Stimulated activated CD8-positive, alpha-beta memory T cell treated with anti-CD3 and anti-CD28 coated beads, Interleukin-4, amount 100 ng/mL, for 24 hours (primary cell): ENCODE measurements at places on chromosomes 4 and X.

GRCh38 chr4:163598489-163598888, 104.0 kb downstream of the TMA16 start:
- DNase-seq = no peak

GRCh38 chr4:170109586-170110284, 20.0 kb upstream of the AADAT start:
- DNase-seq = no peak

DNA sequence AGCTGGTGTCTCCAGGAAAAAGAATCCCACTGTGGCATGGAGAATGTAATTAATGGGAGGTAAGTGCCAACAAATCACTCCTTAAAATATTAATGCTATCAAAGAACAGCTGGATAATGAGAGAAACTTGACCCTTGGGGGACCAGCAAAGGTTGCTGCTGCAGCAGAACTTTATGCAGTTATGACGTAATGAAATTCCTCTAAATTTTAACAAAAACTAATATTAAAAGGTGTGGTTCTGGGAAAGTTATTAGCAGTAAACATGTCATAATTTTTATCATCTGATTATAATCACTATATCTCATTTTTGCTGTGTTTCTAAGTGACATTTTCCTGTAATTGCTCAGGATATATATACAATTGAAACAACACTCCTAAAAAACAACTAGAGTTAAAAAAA, 1.7 kb upstream of the SHISA3 start:
- no peak for DNase-seq

DNA sequence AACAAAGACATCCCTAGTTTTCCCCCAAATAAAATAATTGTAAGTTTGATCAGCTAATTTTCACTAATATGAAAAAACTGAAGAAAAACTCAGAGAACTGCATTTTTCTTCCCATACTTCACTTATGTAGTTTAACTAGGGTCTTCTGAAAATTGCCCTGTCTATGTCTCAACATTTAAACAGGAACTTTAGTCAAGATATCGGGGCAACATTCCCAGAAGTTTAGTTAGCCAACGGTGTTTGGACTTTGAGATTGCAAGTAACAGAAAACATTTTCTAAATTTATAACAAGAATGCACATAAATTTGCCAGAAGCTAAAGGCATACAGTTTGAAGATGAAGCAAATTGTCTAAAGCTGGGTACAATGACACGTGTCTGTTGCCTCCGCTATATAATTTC, 201.1 kb downstream of the ARAP2 start:
- no peak for DNase-seq

DNA sequence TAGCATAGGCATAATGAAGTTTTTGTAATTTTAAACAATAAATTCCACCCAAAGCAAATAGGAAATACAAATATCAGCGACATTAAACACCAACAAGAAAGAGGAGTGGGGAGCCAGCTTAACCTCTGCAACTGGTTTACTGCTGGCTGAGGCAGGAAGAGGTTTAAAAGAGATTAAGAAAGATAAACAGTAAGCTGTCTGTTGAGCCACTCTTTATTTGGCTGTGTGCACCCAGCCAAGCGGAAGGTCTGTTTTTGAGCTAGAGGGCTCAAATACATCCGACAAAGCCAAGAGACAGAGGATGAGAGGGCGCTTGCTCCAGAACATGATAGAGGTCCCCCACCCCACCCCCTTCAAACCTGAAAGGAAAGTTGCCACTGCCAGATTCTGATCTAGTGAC, 191.4 kb downstream of the MGST2 start:
- no peak for DNase-seq

DNA sequence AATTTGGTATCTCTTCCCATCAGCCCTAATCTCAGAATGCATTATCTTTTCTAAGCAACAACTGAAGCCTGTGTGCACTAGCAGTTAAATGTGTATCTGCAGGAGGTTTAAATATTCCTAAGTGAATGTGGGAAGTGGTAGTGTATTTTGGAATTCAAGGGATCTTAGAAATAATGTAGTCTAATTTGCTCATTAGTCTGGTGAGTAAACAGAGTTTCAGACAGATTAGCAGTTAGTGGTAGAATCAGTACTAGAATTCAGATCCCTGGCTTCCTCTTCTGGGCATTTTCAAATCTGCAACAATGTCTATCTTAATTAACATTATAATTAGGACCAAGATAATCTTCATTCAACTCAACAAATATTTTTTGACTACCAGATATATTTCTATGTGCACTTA, 11.7 kb upstream of the CXCL2 start:
- no peak for DNase-seq

DNA sequence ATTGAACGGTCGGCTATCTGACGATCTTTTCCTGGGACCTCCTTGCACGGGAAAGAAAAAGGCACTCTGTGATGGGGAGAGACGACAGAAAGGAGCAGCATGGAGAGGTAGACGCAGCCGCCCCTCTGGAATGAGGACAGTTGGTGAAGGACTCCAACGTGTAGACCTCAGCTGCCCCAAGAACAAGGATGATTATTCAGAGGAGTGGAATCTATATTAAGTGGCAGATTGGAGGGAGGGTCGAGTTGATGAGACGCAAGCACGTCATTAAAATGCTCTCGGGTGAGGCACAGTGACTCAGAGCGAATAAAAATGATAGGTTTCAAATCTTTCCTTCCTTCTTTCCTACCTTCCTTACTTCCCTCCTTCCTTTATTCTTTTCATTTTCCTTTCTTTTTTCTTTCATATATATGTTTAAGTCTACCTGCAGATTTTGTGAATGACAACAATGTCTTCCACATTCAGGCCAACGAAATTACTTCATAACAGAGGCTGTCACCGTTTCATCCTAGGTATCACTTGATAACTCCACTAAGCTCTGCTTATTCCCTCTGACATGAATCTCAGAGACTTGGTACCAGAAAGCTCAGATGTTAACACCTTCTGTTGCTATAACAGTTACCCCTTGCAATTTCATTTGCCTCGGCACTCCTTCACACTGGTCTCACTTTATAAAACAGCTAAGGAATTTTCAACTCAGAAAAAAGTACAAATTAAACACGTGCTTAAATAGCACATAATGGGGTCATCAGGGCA, 110.0 kb upstream of the PPARGC1A start:
- DNase-seq = no peak

GRCh38 chr4:98891478-98892337, 37.2 kb downstream of the EIF4E start:
- DNase-seq = no peak

DNA sequence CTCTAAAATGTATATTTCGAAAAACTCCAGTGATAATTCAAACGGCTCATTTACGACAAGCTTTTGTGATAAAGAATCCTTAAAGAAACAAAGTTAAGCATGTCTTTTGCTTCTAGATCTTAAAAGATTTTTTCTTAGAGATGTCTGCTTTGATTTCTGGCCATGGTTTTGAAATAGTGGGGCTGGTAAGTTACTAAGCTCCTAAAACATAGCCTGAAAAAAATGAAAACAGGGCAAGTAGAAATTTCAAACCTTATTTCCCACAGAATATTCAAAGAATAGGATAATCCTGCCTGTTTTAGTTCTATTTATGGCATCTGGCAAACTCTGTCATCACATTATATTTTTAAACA, 318.3 kb downstream of the ARHGAP24 start:
- no peak for DNase-seq

DNA sequence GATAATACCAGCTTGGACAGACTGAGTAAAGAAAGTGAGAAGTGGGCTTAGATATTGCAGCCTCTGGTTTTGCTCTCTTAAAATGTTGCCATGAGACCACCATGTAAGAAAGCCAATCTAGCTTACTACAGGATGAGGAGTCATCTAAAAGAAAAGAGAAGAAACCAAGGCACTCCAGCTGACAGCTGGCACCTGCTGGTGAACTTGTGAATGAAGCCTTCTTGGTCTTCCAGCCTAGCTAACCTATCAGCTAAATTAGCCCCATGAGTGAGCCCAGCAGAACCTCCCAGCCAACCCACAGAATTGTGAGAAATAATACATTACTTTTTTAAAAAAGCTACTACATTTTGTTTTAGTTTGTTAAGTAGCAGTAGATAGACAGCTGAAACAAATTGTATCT, 154.5 kb upstream of the QRFPR start:
- no peak for DNase-seq

DNA sequence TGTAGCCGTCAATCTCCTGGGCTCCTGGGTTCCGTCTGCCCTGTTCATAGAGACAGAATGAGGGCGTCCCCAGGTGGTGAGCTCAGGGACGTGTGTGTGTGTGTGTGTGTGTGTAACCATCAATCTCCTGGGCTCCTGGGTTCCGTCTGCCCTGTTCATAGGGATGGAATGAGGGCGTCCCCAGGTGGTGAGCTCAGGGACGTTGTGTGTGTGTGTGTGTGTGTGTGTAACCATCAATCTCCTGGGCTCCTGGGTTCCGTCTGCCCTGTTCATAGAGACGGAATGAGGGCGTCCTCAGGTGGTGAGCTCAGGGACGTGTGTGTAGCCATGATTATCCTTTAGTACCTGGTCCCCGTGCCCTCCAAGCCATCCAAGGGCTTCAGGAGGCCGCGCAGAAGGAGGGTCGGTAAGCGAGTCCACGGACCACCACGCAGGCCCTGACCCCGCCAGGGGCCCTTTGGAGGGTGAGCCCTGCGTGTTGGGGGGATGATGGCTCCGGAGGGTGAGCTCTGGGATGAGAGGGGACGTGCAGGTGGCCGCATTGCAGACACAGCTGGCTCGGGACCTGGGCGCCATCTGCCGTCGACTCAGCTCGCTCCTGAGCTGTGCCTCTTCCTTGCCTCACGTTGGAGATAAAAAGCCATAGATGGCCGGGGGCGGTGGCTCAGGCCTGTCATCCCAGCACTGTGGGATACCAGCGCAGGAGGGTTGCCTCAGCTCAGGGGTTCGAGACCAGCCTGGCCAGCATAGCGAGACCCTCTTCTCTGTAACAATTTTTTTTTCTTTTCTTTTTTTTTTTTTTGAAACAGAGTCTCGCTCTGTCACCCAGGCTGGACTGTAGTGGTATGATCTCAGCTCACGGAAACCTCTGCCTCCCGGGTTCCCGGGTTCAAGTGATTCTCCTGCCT, 5.4 kb upstream of the GTPBP6 start:
- DNase-seq = no peak

DNA sequence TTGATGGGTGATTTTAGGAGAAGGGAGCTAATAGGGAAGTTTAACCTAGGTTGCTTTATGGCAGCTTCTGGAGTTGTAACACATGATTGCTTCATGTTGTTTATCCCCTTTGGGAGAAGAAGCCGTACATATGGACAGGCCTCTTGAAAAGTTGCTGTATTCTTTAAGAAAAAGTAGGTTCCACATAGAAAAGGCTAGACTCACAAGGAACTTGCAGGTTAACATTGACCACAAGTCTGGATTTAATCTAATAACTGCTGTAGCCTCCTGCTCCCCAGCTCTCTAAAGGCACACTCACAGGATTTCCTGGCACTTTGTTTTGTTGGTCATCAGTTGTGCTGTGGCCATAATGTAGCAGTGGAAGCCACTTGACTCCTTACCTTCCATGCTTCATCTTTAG, 19.7 kb downstream of the FNIP2 start:
- no peak for DNase-seq

DNA sequence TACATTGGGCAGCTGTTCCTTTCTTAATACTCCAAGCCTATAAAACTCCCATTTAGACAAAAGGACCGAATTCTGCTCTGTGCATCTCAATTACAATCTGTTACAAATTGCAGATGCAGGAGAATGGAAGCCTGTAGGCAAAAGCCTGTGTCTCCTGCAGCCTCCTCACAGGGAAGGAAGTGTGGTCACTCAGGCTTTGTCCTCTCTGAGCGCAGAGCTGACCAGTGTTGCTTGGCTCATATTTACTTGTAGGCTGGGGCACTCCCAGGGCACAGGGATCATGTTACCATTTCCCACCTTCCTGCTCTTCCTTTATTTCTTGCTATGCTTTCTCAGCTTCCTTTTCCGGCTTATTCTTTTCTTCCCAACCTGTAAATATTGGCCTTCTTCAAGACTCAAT, 15.7 kb downstream of the SUPT20HL2 start:
- DNase-seq = no peak

GRCh38 chrX:9301836-9302235, 163.0 kb upstream of the TBL1X start:
- DNase-seq = no peak

GRCh38 chrX:140088438-140088837, 123.1 kb upstream of the CXorf66 start:
- no peak for DNase-seq

DNA sequence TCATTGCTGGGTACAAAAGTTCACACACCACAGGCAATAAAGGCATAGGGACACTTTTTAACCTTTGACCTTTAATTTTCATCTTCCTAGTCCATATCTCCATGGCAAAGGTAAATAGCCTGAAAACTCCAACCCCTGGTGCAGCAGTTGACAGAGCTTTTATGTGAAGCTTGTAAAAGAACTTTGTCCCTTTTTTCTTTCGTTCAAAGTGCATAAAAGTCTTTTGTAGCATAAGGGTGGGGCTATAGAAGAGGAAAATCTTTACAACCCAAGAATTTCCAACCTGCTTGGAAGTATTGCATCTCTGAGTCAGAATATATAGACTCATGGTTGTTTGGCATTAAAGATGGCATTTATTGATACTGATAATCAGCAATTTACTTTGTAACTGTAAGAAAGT, 20.4 kb downstream of the POF1B start:
- DNase-seq = no peak

GRCh38 chr4:3239303-3239702, 9.7 kb upstream of the MSANTD1 start:
- no peak for DNase-seq

DNA sequence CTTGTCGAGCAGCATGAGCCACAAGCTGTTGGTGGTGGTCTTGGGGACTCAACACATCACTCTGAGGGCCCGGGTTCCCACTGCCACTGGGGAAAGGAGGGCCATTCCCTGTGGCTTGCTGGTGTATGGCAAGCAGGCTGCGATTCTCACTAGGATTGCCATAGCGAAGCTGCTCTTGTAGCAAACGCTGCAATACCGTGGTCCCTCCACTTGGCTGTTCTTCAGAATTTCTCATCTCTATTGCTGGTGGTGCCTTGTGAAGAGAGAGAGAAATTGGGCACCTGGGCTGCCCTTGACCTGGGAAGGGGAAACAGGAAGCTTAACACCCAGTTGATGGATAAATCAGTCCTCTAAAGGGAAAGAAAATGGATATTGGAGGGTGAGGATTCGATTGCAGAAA, 17.7 kb downstream of the AMOT start:
- no peak for DNase-seq

DNA sequence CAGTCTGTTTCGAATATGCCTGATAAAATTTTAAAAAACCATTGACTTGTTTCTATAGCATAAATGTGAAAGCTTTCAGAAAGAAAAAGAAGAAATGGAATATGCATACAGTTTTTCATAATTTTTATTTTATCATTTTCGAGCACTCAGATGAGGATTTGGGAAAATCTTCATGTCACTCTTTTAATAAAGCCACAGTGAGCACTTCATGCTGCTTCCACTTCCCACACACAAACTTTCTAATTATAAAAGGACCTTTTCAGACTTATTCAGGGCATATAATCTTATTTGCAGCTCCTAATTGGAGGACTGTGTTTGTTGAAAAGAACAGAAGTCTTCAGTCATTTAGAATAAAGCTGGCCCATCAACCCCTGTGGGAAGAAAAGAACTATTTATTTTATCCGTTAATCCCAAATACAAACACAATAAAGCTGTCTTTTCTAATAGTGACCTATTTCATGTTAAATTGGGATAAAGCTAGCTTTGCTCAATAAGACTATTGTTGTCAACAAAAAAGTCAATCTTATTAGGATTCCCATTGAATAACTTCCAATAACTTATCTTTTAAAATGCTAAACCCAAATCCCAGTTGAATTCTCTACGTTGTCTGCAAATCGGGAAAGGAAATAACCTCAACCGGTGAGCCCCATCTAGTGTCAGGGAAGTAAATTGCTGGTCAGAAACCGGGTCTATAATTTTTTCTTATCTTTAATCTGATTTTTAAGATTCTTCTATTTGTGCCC, 211.5 kb downstream of the PDGFRA start:
- no peak for DNase-seq

- peak; percentile 31 for DNase-seq
Observed at GRCh38 chrX:65596270-65597034, 61.9 kb upstream of the LAS1L start.
